Common myeloid progenitor, CD34-positive (primary cell): ENCODE measurements at places on chromosomes 2 and 18.

- no peak for DNase-seq
These were observed 50.8 kb downstream of the PTPRM start for GRCh38 chr18:7617738-7618422.

- DNase-seq, result no peak
These were observed 84.5 kb downstream of the AFF3 start for GRCh38 chr2:100057901-100058261.

GRCh38 chr2:237996021-237996593 lies 29.3 kb downstream of the UBE2F start:
- DNase-seq, result no peak

DNA sequence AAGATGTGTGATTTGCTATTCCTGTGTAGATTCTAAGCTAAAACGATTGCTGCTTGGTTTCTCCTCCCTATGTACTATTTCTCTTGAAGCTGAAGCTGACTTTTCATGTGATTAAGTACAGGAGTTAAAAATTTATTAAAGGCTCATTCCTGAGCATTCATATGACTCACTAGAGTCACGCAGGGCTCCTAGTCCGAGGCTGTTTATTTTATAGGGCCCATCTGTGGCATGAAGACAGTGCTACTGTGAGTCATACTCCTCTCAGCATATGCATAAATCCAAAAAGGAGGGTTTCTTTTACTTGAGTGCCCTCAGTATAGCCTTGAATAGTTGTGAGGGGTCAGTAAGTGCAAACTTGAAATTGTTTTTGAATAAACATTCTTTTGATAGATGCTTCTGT lies 378.8 kb downstream of the PTPRM start:
- no peak for DNase-seq

DNA sequence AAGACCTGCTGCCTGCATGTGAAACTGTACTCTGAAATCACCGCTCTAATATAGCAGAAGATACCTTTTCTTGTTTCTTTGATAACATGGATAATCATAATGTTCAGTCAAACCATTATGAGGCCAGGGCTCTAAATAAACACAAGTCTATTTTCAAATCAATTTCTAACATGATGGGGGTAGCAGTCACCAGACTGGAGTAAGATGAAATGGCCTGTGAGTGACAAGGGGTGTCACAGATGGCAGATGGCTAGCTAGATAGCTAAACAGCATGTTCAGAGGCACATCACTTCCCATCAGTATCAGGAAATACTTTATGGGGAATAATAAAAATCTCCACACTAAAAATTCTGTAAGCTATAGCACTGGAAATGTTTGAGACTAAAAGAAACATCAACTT lies 14.0 kb downstream of the MBD2 start:
- no peak for DNase-seq

DNA sequence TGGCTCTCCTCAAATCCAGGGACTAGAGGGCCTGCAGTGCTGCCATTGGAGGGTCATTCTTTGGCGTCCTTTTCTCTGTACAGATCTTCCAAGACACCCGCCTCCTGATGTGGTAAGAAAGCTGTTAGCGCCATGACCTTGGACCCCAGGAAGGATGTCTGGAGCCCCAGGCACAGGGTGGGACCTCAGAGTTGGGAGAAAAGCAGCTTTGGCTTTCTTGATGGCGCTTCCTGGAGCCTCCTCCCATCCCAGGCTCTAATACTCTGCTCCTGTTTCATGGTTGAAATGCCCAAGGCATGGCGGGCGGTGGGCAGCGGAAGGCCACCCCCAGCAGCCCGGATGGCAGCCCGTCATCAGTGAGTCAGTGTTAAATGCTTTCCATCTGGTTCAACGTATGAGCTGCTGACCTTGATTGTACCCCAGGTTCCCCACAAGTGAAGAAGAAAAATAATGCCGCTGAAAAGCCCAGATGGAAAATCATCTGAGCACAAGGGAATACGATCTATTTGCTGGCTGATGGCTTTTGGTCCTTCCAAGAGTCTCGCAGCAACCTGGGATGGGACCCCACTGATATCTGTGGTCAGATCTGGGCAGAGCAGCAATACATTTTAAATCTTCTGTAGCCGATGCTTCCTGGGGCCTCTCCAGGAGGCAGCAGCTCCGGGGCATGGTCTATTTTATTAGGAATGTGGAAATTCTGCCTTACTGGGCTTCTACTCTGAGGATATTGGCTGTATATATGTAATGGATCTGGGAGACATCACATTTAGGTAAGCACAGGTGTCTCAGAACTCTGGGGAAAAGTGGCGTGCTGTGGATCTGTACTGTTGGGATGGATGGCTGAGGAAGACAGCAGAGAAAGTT lies 15.1 kb downstream of the ACKR3 start:
- DNase-seq, result no peak

DNA sequence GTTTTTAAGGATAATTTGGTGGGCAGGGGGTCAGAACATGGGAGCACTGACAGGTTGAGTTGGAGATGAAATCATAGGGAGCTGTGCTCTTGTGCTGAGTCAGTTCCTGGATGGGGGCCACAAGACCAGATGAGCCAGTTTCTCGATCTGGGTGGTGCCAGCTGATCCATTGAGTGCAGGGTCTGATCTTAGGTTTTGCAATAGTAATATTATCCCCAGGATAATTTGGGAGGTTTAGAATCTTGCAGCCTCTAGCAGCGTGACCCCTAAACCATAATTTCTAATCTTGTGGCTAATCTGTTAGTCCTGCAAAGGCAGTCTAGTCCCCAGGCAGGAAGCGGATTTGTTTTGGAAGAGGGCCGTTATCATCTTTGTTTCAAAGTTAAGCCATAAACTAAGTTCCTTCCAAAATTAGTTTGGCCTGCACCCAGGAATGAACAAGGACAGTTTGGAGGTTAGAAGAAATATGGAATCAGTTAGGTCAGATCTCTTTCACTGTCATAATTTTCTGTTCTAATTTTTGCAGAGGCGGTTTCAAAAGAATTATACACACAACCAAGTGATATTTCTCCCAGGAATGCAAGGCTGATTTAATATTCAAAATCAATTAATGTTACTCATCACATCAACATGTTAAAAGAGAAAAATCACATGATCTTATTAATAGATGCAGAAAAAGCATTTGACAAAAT lies 23.0 kb downstream of the DBI start:
- DNase-seq, result peak; percentile 18

- DNase-seq, result no peak
These were observed 11.2 kb downstream of the KIAA2012 start for GRCh38 chr2:202084265-202084664.

DNA sequence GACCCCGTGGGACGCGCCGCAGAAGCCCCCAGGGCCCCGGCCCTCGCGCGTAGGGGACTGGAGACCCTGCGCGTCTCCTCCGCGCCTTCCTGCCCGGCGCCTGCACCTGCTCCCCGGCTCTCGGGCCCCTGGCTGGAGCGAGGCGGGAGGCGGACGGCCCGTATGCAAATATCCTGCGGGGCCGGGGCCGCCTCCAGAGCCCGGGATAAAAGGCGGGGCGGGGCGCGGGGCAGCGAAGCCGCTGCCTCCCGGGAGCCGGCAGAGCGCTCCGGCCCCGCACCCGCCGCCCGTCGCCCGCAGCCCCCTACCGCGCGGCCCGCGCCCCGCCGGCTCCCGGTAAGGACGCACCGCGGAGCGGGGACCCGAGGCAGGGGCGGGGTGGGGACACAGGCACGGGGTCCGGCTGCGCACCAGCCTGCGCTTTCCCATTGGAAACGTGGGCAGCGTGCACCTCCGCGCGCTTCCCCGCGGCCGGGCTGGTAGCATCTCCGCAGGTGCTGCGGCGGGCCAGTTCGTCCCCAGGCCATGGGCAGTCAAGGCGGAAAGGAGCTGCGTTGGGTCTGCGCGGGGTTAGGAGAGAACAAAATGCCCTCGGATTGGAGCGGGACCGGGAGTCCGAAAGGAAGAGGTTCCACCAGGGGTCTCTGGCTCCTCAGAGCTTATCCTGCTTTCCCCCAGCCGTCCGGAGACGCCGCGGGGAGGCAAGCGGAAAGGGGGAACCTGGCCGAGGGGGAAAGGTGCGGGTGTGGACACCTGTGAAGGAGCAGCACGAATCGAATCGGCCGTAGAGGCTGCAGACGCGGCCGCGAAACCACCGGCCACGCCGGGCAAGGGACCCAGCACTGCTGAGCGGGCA lies at the start of gene ATP6V1C2:
Gene ATP6V1C2 (plus strand): TSS at position 235 of the 856 bp plus-strand sequence. CDS start 1,220 bp downstream, outside the sequence.
- DNase-seq, result peak; percentile 13

GRCh38 chr2:238415036-238415764 lies 11.5 kb upstream of the ASB1 start:
- no peak for DNase-seq

GRCh38 chr2:118123561-118124232 lies 35.4 kb downstream of the INSIG2 start:
- no peak for DNase-seq

GRCh38 chr2:219254590-219255201 lies 978 bp upstream of the TUBA4A start:
- DNase-seq, result peak; percentile 87

DNA sequence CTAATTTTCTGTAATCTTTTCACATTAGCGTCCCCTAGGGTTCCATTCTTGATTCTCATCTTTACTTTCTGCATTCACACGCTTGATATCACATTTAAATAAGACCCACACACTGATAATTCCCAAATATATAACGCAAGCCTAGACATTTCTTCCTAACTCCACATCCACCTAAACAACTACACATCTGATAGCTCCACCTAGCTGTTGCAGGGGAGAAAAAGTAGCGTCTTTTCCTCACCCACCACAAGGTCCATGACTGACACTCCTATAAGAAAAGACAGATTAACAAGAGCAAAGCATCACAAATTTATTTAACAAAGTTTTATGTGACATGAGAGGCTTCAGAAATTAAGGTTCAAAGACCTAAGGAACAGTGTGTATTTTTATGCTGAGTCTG lies 862.2 kb upstream of the DDX18 start:
- no peak for DNase-seq

GRCh38 chr18:49345931-49346696 lies 114.3 kb downstream of the DYM start:
- no peak for DNase-seq

DNA sequence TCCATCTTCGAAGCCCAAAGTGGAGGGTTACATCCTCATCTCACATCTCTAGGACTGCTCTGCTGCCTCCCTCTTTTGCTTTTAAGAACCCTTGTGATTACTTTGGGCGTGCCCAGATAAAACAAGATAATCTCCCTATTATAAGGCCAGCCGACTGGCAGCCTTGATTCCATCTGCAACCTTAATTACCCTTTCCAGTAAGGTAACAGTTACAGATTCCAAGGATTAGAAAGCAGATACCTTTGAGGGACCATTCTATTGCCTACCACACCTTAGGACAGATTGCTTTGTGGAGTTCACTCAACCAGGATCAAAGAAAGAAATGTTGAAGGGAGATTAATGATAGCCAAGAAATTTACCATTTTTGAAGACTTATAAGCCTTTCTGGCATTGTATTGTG lies 250.8 kb upstream of the ACVR2A start:
- DNase-seq, result no peak

- no peak for DNase-seq
These were observed 94.6 kb downstream of the LCLAT1 start for GRCh38 chr2:30541680-30542079.

DNA sequence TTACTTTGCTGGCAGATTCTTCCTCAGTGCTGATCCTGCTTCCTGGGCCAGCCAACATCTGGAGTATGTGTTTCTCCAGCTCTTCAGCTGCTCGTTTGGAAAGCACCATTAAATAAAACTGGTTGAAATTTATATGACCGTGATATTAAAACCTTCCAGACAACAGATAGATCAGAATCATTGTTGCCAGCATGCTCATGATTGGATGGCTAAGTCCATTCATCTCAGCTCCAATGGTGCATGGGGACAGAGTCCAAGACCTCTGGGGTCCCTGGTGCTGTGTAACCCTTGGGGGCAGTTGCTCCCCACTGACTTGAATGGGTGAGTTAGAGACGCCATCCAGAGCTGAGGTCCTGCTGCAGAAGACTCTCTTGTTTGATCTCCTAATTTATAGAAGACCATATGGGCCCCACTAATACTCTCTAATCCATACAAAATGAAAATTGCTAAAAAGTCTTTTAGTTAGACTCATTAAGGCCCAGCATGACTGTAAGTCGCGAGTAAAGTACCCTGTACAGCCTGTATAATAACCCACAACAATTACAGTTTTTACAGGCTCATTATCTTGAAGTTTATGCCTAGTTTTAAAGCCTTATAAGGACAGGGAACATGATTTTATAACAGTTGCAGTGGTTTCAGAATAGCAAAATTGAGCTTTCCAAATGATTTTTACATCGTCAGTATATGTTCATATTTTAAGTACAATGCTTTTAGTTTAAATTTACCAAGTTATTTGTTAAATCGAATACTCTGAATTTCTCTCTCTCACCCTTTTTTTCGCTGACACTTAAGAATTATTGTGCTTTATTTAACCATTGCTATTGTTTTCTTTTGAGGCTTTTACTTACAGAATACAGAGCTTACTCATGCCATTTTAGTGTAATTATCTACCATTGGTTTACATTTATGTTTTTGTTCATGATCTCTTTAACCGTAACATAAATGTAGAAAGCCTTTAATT lies 60.0 kb downstream of the CABLES1 start:
- no peak for DNase-seq

DNA sequence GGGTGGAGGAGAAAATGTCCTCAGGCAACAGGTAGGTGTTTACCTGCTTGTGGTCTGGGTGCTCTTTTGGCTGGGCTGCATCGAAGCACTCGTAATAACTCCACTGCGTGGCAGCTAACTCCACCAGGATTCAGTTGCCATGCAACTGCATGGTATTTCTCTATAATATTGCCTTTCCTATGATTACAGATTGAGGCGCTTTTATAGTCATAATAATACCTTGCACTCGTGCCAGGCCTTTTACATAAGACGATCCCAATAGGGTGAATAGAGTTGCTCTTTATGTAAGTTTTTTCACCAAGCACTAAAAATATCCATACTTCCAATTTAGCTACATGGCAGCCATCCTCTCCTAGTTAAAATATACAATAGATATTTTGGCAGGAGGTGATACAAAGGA lies 19.7 kb upstream of the NYAP2 start:
- no peak for DNase-seq

- DNase-seq, result no peak
These were observed 30.0 kb upstream of the REEP1 start for GRCh38 chr2:86367499-86367777.

DNA sequence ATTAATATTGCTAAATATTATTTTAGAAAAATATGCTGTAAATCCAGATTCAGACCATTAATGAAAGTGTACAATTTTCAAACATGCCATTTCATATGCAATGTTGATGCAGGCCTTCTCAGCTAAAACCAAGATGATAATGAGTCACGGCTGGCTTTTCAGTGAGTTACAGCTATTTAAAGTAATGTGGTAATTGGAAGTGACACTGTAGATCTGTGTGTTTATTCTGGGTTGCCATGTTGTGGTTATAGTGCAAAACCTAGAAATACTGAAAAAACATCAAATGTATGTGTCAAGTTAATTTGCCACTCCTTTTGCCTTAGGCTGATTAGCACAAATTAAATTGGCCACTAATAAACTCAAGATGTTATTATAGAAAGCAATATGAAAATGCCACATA lies 506.6 kb downstream of the ERBB4 start:
- no peak for DNase-seq
